ENCODE measurements at places on chromosomes 5 and 9. TPM values are rescaled to one million over a fixed set of nuclear protein-coding genes. Genes with fewer than 3 reads are reported as not detected.

The ADRA1B gene
- 0.32 TPM for total RNA-seq

The NIPAL4 gene
- not detected for total RNA-seq

The PCDHB13 gene
- total RNA-seq = 2.6 TPM

The SPINK7 gene
- not detected for total RNA-seq

The GCNT4 gene
- total RNA-seq = 6.4 TPM

The SPATA31D4 gene
- not detected for total RNA-seq

The ACTBL2 gene
- total RNA-seq = not detected

The SUSD1 gene
- total RNA-seq = 3.9 TPM

DNA sequence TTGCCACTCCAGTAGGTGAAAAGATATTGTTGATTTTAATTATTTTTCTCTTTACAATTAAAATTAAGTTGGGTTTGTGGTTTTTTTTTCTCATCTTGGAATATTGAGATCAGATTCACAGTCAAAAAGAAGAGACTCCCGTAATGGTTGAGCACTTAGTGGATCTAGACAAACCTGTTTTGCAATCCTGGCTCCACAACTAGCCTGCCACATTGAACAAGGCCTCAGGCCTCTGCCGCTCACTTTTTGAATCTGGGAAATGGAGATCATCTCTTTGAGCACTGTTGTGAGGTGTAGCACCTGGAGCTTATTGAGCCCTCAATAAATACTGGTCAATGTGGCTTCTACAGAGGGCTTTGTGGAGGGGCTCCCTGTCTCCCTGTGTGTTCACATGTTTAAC lies 37.1 kb upstream of the RARS1 start:
- H3K36me3 ChIP-seq = peaks cover 31% of the 10 kb centered on the region
- no peak overlapping the region for H3K4me3 ChIP-seq
- H3K27me3 ChIP-seq = no peaks in the 10 kb centered on the region
- no peak overlapping the region for H3K27ac ChIP-seq
- DNase-seq = no peak

- DNase-seq = no peak
- no peaks in the 10 kb centered on the region for H3K27me3 ChIP-seq
- H3K4me3 ChIP-seq = no peak overlapping the region
- no peaks in the 10 kb centered on the region for H3K36me3 ChIP-seq
Measured at GRCh38 chr9:20271096-20271495, 351.2 kb downstream of the MLLT3 start.

GRCh38 chr9:88998911-88999310 lies 7.6 kb downstream of the S1PR3 start:
- H3K4me3 ChIP-seq = no peak overlapping the region
- peak; percentile 79 for DNase-seq
- H3K4me1 ChIP-seq = peaks cover 14% of the 10 kb centered on the region
- H3K36me3 ChIP-seq = no peaks in the 10 kb centered on the region

GRCh38 chr9:88734527-88734926 lies 199.5 kb downstream of the NXNL2 start:
- no peak overlapping the region for H3K27ac ChIP-seq
- H3K4me1 ChIP-seq = no peaks in the 10 kb centered on the region
- H3K4me3 ChIP-seq = no peak overlapping the region
- H3K27me3 ChIP-seq = no peaks in the 10 kb centered on the region

GRCh38 chr5:89069591-89069990 lies 186.6 kb upstream of the MEF2C start:
- no peaks in the 10 kb centered on the region for H3K27me3 ChIP-seq
- H3K36me3 ChIP-seq = no peaks in the 10 kb centered on the region
- no peak for DNase-seq

DNA sequence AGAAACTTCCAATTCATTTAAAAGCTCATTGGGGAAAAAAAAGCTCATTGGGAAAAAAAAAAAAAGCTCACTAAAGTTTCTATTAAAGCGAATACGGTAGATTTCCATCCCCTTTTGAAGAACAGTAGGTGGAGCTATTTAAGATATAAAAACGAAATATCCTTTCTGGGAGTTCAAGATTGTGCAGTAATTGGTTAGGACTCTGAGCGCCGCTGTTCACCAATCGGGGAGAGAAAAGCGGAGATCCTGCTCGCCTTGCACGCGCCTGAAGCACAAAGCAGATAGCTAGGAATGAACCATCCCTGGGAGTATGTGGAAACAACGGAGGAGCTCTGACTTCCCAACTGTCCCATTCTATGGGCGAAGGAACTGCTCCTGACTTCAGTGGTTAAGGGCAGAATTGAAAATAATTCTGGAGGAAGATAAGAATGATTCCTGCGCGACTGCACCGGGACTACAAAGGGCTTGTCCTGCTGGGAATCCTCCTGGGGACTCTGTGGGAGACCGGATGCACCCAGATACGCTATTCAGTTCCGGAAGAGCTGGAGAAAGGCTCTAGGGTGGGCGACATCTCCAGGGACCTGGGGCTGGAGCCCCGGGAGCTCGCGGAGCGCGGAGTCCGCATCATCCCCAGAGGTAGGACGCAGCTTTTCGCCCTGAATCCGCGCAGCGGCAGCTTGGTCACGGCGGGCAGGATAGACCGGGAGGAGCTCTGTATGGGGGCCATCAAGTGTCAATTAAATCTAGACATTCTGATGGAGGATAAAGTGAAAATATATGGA lies at the start of gene PCDHGA12:
TSS of gene PCDHGA12 (plus strand) at position 176 of the 782 bp plus-strand sequence. CDS start at position 429, 253 bp downstream.
- peak within 1 kb of the TSS; percentile 13 for H3K4me3 ChIP-seq
- no peak for DNase-seq
- no peak within 1 kb of the TSS for H3K27ac ChIP-seq
- H3K27me3 ChIP-seq = no peaks in the 10 kb centered on the region
- H3K36me3 ChIP-seq = no peaks in the 10 kb centered on the region

DNA sequence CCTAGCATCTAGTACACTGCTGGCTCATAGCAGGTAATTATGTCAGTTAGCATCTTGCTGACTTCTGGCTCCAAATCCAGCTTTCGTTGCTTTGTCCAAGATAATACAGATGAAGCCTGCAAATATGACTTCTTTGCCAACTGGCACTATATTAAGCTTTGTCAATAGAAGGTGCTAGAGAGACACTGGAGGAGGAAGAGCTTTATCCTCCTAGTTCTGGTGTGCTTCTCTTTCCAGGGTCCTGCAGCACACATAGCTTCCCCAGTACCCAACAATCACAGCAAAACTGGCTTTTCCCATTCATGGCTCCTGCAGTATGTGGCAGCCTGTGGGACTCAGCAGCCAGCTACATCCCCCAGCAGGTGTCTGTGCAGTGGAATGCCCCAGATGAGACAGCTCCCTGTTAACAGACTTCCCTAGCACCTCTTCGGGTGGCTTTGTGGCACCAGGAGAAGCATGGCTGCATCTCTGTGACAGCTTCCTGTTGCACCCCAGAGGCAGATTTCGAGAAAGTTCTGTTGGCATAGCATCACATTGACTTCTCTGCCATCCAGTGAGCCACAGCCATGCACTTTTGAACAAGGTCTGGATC lies 147.8 kb downstream of the OXCT1 start:
- no peaks in the 10 kb centered on the region for H3K36me3 ChIP-seq
- H3K27me3 ChIP-seq = no peaks in the 10 kb centered on the region
- no peaks in the 10 kb centered on the region for H3K4me1 ChIP-seq
- H3K4me3 ChIP-seq = no peak overlapping the region

- H3K27ac ChIP-seq = no peak overlapping the region
- no peak overlapping the region for H3K4me3 ChIP-seq
- no peaks in the 10 kb centered on the region for H3K27me3 ChIP-seq
Measured at GRCh38 chr5:155773680-155774079, 553.3 kb upstream of the SGCD start.

- no peak for DNase-seq
- H3K4me3 ChIP-seq = no peak overlapping the region
- H3K36me3 ChIP-seq = no peaks in the 10 kb centered on the region
- peaks cover 9% of the 10 kb centered on the region for H3K4me1 ChIP-seq
Measured at GRCh38 chr9:90012949-90013348, 408.1 kb downstream of the GADD45G start.

GRCh38 chr5:77948476-77948875 lies 172.3 kb upstream of the TBCA start:
- no peak overlapping the region for H3K27ac ChIP-seq
- H3K4me3 ChIP-seq = no peak overlapping the region
- H3K4me1 ChIP-seq = no peaks in the 10 kb centered on the region
- no peaks in the 10 kb centered on the region for H3K27me3 ChIP-seq
- no peaks in the 10 kb centered on the region for H3K36me3 ChIP-seq
- DNase-seq = no peak

DNA sequence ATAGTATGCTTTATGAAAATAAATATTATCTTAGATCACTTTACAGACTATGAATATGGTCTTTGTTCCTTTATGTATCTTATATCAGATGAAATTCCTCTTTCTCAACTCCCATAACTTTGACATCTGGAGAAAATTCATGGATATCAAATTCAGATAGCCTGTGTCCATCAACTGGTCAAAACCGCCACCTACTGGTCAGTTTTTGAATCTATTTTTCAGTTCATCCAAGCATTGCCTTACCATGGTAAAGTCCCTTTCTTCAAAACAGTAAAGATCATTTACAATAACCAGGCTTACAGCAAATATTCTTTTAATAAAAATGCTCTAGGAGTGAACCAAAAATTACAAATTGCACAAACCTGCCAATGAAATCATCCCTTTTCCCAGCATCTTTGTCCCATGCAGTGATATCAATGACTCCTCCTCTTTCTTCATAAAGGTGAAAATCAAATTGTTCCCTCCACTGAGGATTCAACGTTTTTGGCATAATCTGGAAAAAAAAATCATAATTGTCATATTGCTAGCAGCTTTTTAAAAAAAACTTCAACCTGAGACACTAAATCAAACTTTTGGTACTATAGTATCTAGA lies 290.5 kb downstream of the SLF1 start:
- H3K4me1 ChIP-seq = no peaks in the 10 kb centered on the region
- H3K4me3 ChIP-seq = no peak overlapping the region
- no peaks in the 10 kb centered on the region for H3K36me3 ChIP-seq
- DNase-seq = no peak
- H3K27me3 ChIP-seq = no peaks in the 10 kb centered on the region

- H3K4me1 ChIP-seq = peaks cover 7% of the 10 kb centered on the region
- H3K4me3 ChIP-seq = no peak overlapping the region
- no peak overlapping the region for H3K27ac ChIP-seq
- H3K36me3 ChIP-seq = no peaks in the 10 kb centered on the region
- H3K27me3 ChIP-seq = no peaks in the 10 kb centered on the region
Measured at GRCh38 chr5:96565582-96566265, 96.5 kb upstream of the CAST start.

DNA sequence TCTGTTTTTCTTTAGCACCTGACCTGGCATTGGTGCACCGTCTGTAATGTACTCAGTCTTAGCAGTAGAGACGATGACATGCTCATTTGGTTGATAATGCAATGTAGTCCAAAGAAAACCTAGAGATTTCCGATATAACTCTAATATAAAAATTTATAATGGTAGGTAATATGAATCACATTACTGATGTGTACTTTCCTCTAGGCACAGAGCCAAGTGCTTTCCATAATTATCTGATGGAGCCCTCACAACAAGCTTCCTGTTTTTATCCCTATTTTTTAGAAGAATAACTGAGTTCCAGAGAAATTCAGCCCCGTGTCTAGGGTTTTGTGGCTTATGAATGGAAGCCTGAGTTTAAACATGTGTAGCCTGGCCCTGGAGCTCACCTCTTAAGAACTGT lies 53.7 kb downstream of the KDM4C start:
- DNase-seq = no peak
- peaks cover 2% of the 10 kb centered on the region for H3K36me3 ChIP-seq
- H3K4me3 ChIP-seq = no peak overlapping the region
- H3K27ac ChIP-seq = no peak overlapping the region
- peaks cover 3% of the 10 kb centered on the region for H3K4me1 ChIP-seq

- peak; percentile 52 for DNase-seq
- no peaks in the 10 kb centered on the region for H3K36me3 ChIP-seq
- H3K27ac ChIP-seq = peak overlapping the region; percentile 51
- H3K4me3 ChIP-seq = no peak overlapping the region
Measured at GRCh38 chr5:6900247-6901227, 187.3 kb downstream of the TENT4A start.

DNA sequence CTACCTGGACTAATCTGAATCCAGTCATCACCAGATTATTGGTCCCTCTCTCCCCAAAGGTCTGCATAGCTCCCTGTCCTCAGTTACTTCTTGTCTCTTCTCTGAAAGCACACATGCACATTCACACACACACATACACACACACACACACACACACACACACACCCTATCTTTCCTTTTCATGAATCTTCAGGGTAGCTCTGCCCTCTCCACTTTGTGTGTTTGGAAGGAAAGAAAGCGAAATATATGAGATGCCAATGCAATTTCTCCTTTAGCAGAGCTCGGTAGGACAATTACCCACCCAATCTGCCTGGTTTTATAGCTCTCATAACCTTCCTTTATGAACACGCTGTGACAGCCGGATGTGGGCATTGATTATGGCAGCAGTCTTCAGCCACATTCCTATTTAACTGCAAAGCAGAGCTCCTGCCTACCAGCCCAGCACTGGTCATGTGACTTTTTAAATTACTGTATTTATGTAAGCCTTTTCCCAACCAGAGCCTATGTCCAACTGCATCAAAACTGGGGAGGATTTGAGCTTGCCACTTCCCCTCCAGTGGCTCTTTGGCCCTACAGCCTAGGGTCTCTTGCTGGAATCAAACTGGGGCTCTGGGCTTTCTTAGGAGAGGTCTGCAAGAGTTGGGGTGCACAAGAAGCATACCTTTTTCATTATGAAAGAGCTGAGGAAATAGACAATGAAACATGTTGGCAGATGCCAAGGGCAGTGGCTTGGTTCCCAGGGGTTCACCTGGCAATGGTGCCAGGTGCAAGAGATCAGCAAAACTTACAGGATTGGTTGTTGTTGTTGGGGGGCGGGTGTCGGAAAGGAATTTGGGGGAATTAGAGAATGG lies 20.8 kb upstream of the MATR3 start:
- no peak overlapping the region for H3K4me3 ChIP-seq
- no peak for DNase-seq
- H3K4me1 ChIP-seq = peaks cover 35% of the 10 kb centered on the region
- no peaks in the 10 kb centered on the region for H3K36me3 ChIP-seq

GRCh38 chr5:125269926-125270325 lies 523.5 kb upstream of the ZNF608 start:
- H3K36me3 ChIP-seq = no peaks in the 10 kb centered on the region
- no peaks in the 10 kb centered on the region for H3K4me1 ChIP-seq

GRCh38 chr9:93206576-93207155 lies 22.7 kb downstream of the WNK2 start:
- DNase-seq = no peak
- H3K27me3 ChIP-seq = no peaks in the 10 kb centered on the region
- no peaks in the 10 kb centered on the region for H3K36me3 ChIP-seq
- peak overlapping the region; percentile 65 for H3K27ac ChIP-seq
- no peak overlapping the region for H3K4me3 ChIP-seq

- no peaks in the 10 kb centered on the region for H3K36me3 ChIP-seq
- H3K4me3 ChIP-seq = no peak overlapping the region
- H3K27me3 ChIP-seq = no peaks in the 10 kb centered on the region
- no peak overlapping the region for H3K27ac ChIP-seq
- no peaks in the 10 kb centered on the region for H3K4me1 ChIP-seq
Measured at GRCh38 chr9:98899408-98900056, 44.2 kb upstream of the COL15A1 start.

DNA sequence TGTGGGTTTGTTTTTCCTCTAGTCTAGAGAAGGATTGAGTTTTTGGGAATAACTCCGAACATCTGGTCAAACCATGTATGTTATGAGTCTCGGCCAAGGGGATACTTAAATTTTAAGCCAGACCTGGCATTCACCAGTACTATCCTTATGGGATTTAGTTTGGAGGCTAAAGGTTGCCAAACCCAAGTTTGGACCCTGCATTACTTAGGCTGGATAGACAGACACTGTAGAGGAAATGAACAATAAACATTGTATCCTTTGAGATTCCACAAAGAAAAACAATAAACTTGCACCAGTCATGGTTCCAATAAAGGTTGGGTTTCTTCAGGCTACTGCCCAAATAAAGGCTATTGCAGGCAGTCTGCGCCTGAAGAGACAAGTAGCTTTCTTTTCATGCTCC lies 296.7 kb upstream of the MEF2C start:
- no peak overlapping the region for H3K27ac ChIP-seq
- H3K4me1 ChIP-seq = no peaks in the 10 kb centered on the region
- DNase-seq = no peak
- no peaks in the 10 kb centered on the region for H3K36me3 ChIP-seq
